ENCODE measurements at places on chromosomes 3 and 15.

DNA sequence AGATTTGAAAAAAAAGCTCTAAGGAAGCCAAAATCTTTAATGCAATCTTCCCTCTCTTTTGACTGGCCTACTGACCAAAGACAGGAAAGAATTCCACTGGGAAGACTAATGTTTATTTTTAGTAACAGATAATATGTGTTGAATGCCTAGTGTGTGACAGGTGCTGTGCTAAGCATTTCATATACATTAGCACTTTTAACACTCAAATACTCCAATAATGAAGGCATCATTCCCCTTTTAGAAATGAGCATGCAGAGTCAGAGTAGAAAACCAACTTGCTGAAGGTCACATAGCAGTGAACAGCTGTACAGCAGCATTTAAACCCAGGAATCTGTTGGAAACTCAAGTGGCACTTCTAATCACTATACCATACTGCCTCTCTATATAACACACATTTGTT lies 170.6 kb downstream of the MINAR1 start:
- no peak for DNase-seq

DNA sequence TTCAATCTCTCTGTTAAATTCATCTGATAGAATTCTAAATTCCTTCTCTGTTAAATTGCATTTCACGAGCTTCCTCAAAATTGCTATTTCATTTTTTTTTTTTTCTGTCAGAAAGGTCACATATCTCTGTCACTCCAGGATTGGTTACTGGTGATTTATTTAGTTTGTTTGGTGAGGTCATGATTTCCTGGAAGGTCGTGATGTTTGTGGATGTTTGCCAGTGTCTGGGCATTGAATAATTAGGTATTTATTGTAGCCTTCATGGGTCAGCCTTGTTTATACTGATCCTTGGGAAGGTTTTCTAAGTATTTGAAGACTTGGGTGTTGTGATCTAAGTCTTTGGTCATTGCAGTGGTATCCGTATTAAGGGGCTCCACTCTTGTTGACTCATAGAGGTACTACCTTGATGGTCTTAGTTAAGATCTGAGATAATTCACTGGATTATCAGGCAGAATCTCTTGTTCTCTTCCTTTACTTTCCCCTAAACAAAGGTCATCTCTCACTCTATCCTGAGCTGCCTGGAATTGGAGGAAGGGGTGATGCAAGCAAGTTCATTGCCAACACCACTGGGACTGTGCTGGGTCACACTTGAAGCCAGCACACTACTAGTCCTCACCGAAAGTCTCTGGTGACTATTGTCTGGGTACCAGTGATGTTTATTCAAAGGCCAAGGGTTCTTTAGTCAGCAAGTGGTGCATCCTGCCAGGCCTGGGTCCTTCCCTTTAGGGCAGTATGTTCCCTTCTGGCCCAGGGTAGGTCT lies 231.1 kb downstream of the GBE1 start:
- no peak for DNase-seq

DNA sequence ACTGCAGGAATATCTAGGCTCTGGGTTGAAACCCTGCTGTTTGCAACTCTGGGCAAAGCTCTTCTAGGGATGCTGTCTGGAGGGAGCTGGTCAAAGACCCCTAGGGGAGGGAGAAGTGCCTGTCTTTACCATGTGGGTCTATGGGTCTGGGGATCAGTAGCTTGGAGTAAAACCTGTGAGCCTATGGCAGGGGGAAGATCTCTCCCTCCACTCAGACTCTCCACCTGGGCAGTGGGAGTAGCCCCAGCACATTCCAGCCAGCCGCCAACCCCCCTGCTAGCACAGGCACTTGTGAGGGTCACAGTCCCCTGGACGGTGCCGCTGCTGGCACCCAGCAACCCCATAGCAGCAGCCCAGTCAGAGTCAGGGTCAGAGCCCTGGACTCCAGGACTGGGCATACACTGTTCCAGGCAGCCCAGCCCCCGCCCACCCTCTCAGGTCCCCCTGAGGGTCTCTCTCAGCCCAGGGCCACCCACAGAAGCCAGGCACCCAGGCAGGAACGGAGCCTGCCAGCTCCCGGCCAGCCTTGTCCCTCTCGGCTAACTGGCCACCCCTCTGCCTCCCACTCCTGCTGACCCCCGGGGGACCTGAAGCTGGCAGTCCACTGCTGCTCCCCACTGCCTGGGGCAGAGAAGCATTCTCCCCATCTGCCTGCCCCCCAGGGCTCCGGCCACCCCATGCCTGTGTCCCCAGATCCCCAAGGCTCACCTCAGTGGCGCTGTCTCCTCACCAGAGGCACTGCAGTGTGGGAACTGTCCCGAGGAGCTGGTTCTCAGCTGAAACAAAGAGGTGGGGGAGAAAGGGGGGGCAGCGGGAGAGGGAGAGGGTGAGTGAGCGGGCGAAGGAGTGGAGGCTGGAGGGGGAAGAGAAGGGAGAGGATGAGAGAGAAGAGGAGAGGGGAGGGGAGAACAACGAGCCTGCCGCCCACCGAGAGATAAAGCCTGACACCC lies 10.8 kb downstream of the GLYCTK start:
- no peak for DNase-seq

DNA sequence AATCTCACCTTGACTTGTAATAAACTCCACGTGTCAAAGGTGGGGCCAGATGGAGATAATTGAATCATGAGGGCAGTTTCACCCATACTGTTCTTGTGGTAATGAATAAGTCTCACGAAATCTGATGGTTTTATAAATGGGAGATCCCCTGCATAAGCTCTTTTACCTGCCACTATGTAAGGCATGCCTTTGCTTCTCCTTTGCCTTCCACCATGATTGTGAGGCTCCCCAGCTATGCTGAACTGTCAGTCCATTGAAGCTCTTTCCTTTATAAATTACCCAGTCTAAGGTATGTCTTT lies 45.5 kb downstream of the SUCNR1 start:
- DNase-seq, result no peak

DNA sequence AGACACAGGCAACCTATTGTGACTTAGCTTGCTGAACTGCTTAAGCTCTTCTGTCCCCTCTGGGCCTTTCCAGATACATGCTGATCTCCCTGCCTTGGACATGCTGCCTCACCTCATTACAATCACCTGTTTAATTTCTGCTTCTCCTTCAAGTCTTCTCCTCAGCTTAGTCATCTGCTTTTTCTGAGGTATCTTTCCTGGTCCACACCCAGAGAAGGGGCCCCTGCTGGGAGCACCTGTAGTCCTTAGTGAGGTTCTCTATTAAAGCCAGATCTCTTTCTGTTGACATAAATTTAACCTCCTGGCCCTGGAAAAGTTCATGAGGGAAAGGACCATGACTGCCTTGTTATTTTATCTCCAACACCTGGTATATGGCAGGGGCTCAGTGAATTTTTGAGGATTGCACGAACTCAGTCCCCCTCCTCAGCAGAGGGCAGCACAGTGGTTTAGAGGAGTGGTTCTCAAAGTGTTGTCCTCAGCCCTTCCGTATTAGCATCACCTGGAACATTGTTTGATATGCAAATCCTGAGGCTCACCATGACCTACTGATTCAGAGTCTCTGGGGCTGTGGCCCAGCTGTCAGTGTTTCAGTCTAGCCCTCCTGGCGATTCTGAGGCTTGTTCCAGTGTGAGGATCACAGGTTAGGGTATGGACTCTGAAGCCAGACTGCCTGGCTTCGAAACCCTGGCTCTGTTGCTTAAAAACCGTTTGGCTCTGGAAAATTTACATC lies 12.7 kb downstream of the COL6A6 start:
- DNase-seq, result no peak

DNA sequence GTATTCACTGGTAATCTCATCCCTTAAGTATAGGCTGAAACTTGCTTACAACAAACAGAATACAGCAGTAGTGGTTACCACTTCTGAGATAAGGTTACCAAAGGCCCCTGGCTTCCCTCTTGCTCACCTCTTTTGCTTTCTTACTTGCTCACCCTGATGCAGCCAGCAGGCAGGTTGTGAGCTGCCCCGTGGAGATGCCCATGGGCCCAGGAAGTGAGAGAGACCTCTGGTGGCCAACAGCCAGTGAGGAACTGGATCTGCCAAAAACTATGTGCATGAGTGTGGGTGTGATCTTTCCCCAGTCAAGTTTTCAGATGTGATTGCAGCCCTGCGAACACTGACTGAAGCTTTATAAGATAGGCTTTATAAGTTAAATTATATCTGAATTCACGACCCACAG lies 48.7 kb downstream of the NMNAT3 start:
- no peak for DNase-seq

DNA sequence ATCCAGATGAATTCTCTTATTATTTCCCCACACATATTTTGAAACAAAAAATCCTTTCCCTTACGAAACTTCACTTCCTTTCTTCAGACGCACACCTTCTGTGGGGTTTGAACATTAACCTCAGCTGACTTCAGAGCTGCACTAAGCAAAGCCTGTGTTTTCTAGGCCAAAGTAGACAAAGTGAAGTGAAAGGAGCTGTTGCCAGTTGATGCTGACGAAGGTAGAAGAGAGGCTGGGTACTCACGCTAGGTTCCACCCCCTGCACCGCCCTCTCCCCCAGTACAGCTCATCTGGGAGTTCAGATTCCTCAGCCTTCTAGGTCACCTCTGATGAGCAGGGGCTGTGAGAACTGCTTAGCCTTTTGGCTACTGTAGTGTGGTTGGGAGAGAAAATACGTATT lies 24.1 kb downstream of the DUT start:
- DNase-seq, result no peak

DNA sequence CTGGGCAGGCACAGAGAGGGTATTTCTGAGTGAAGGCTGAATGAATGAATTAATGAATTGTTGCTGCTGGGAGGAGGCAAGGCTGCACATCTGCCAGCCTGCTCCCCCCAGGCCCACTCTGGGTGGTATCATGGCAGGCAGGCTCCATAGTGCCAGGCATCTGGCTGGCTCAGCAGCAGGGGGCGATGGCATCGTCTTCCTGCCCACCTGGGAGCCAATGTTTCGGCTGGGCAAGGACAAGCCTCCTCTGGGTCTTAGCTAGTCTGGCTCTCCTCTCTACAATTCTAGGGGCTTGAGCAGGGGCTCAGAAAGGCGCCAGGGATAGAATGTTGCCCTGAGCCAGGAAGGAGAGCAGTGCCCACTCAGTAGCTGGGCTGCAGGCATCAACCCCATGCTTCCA lies 1.7 kb upstream of the TLR9 start:
- no peak for DNase-seq

DNA sequence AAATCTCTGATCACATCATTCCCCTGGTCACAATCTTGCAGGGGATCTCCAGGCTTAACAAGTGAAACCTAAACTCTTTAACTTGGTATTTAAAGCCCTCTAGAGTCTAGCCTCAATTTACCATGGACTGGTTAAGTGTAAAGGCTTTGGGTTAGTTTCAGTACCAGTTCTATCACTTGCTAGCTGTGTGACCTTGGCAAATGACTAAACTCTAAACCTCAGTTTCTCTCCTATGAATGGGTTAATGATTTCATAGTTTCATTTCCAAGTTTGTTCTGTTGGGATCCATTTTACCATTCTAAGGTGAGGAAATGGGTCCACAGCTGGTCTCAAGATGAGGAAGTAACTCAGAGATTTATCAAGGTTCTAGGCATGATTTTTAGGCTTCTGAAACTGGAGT lies 38.8 kb upstream of the TIMP4 start:
- no peak for DNase-seq

GRCh38 chr15:64681424-64682024 lies 93.9 kb downstream of the RBPMS2 start:
- DNase-seq, result no peak

DNA sequence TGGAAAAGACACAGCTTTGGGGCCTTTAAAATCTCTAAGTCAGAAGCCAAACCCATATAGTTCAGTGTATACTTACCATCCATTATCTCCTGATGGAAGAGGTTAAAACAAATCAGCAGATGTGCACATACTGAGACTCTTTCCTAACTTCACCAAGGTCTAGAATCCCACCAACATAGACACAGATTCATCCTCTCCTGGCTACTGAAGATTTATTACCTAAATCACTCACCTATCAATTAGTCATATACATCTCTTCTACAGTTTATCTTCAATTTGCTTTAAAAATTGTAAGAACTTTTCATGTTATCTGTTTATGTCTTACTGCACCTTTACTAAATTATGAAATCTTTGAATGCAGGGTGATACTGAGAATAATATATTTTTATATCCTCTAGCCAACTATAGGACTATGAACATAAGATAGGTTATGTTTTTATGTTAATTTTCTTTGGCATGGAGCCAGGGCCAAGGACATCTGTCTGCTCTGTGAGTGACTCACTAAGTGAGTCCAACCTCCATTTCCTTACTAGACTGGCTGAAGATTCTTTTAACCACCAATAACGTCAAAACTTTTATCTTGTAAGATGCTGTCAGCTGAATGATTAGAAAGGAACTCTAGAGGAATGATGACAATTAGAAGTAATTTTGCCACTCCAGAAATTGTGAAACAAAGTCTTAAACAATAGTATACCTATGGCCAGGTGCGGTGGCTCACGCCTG lies 397.6 kb downstream of the FOXP1 start:
- DNase-seq, result no peak

- DNase-seq, result no peak
Observed at GRCh38 chr3:43784640-43785011, 93.9 kb downstream of the ABHD5 start.

DNA sequence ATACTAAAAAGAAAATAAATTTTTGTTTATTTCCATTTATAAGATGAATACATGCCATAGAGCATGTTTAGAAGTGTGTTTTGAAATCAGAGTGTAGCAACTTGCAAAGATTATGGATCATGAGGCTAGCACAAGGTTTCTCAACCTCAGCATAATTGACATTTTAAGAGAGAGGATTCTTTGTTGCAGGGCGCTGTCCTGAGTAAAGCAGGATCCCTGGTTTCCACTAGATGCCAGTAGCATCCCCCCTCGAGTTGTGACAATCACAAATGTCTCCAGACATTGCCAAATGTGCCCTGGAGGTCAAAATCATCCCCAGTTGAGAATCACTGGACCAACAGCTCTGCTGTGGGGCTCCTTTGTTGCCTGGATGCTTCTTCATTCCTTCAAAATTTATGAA lies 128.5 kb upstream of the RBMS3 start:
- DNase-seq, result no peak

DNA sequence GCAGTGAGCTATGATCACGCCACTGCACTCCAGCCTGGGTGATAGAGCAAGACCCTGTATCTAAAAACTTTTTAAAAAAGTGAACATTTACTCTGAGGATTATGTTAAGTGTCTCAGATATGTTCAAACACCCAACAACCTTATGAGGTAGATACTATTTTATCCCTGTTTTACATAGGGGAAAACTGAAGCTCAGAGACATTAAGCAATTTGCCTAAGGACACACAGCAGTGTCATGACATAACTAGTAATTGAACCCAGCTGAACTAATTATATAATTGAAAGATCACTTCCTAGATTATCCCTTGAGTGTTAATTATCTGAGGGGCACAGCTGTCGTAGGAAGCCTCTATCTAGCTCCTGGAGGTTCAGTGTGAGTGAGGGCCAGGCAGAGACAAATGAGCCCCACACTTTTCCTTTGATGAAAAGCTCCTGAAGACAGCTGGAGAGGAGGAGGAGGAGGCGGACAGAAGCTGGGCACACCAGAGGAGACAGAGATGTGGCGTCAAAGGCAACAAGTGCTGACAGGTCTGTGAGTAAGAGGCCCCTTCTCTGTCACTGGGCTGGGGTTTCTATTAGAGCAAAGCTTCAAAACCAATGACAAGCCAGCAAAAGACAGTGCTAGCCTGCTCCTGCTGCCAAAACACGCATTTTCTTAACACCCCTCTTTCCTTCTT lies 20.5 kb downstream of the TRH start:
- no peak for DNase-seq

- no peak for DNase-seq
Observed at GRCh38 chr15:71825021-71825730, 14.8 kb downstream of the NR2E3 start.

GRCh38 chr3:190739641-190740185 lies 122.8 kb downstream of the GMNC start:
- DNase-seq, result no peak

Measured in cortex of kidney (tissue), 1 donor.